ENCODE measurements at places on chromosomes 2 and 18.

- DNase-seq, result no peak
Observed at GRCh38 chr2:216014006-216014405, 655 bp upstream of the MREG start.

DNA sequence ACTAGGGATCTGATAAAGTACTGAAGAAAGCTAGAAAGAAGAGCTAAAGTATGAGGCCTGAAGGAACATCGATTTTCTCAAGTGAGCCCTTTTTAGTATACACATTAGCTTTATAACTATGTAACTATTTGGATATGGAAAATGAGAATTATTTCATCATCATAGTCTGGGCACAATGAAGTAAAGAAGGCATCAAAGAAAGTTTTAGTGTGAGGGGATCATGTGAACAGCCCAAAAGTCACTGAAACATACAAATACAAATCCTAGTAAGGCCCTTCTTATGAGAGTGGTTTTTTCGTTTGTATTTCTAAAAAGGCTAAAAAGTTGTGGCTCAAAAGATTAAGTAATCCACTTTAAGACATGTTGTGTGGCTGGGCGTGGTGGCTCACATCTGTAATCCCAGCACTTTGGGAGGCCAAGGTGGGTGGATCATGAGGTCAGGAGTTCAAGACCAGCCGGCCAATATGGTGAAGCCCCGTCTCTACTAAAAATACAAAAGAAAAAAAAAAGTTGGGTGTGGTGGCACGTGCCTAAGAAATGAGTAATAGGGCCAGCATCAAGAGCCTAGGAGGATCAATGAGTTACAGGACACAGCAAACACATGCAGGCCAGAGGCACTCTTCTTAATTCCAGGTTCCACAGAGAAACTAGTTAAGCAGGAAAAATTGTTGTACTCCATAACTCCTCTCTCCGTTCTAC lies 61.9 kb downstream of the PUM2 start:
- no peak for DNase-seq

- no peak for DNase-seq
Observed at GRCh38 chr18:72727776-72728175, 140.0 kb downstream of the NETO1 start.

- DNase-seq, result no peak
Observed at GRCh38 chr2:6647046-6647445, 218.7 kb downstream of the CMPK2 start.

Measured in activated CD4-positive, CD25-positive, alpha-beta regulatory T cell (primary cell).